ENCODE measurements at places on chromosomes 13 and 19.

GRCh38 chr13:104798486-104798885 lies 1732.3 kb upstream of the SLC10A2 start:
- DNase-seq, result no peak

DNA sequence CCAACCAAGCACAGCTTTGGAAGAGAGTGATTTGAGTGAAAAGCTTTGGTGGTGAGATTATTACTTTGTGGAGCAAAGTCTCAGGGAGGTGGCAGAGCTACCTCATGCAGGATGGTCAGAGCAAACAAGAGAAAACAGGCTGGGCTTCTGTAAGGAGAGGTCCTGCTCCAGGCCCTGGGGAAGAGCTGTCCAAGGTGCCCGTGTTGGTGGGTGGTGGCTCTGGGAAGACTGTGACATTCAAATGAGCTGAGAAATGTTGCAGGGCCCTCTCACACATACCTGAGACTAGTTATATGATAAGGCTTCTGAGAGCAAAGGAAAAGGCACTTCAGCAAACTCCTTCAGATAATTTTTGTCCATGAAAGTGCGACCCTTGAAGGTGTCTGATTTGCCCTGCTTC lies 205.5 kb upstream of the SOX21 start:
- no peak for DNase-seq

DNA sequence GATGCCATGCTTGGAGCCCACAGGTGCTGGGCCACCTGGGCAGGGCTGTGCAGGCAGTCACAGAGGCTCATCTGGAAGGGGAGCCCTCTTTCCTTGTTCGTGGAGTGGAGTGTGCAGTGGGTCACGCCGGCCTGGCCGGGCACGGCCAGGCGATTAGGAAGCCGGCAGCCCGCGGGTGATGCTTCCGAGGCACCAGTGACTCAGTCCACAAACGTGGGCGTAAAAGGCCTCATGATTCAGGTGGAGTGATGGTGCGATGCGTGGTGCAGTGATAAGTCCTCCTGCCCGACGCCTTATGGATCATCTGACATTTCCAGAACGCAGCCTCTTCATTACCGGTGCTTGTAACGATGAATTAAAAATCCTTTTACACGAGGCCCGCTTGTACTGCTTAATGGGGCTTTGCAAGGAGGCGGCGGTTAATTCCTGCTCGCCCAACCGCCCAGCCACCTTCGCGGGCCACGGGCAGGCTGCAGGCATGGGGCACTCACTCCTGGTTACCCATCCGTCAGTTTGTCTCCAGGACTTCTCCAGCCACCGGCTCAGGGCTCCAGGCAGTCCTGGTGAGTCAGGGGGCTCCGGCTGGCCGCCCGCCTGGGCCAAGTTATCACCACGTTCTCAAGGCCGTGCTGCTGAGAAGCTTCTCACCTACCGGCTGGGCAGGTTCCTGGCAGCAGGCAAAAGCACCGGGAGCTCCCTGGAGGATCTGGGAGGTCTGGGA lies 172.4 kb downstream of the KDM4B start:
- DNase-seq, result no peak

DNA sequence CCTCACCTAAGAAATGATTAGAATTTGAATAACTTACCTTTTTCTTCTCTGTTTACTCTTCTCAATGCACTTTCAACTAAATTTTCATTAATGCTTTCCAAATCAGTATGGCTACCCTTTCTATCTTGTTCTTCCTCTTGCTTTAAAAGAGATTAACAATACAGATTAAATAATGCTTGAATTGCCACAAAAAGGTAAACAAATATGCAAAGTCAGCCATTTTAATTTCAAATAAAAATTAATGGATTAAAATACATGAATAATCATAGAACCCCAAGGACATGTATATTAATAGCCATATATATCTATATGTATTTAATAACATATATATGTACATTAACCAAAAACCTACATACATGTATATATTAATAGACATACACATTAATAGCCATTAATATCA lies 7.9 kb upstream of the NEK5 start:
- DNase-seq, result no peak

GRCh38 chr19:46608178-46608577 lies 7.0 kb downstream of the CALM3 start:
- DNase-seq, result no peak

- peak; percentile 58 for DNase-seq
These were observed 629 bp upstream of the LRRC63 start for GRCh38 chr13:46211116-46211482.

DNA sequence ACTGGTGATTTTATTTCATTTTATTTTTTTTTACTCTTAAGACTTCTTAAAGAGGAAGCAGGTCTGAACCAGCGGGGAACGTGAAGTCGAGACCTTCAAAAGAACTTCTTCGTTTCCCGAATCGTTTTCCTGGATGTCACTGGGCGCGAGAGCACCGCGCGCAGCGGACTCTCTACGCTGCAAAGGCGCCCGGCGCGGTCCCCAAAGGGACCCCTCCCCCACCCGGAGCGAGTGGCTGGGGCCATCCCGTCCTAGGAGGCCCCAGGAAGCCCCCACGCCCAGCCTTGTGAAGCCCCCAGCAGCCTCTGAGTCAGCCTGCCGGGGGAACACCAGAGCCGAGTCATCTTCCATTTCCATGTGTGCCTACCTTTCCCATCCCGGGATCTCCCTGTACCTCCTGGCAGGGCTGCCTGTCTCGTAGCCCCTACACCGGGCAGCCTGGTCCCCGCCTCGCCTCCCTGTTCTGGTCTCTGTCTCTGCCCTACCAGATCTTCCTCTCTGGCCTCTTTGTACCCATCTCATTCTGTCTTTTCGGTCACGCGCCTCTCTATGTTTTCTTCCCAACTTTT lies 608 bp downstream of the CD70 start:
- no peak for DNase-seq

DNA sequence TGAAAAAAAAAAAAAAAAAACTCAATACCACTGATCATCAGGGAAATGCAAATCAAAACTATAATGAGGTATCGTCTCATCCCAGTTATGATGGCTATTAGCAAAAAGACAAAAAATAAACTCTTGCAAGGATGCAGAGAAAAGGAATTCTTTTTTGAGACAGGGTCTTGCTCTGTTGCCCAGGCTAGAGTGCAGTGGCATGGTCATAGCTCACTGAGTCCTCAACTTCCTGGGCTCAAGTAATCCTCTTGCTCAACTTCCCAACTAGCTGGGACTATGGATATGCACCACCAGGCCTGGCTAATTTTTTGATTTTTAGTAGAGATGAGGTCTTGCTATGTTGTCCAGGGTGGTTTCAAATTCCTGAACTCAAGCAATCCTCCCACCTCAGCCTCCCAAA lies 59.5 kb downstream of the MICU2 start:
- DNase-seq, result no peak

DNA sequence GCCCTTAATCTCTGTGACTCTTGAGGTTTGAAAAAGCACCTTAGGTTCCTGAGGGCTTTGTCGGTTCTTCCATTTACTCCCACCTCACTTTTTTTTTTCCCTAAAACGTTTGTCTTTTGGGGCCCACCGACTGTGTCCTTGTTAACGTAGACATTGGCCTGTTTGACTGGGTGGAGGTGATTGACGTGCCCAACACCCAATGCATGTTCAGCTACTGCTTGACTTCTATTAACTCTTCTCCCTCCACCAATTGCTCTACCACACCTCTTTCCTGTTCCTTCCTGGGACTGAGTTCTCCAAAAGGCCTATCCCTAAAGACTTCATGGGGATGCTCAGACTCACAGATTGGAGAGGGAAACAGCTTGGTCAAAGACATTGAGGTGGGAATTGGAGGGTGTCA lies 17.3 kb downstream of the CKM start:
- no peak for DNase-seq

DNA sequence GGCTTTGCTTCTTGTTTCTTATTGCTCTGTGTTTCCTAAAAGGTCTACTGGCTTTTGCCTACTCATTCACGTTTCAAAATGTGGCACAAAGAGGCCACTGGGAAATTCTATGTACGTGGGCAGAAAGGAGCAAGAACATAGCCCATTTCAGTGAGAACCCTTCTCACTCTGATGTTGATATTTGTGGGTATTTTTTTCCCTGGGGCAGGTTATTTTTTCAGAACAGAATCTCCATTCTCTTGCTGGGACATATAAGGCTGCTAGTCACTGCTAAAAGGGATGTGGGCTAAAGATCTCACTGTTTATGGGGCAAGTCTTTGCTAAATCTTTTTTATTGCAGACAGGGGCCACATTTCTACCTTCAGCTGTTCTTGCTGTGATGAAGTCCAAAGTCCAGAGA lies 27.1 kb downstream of the EDNRB start:
- no peak for DNase-seq

DNA sequence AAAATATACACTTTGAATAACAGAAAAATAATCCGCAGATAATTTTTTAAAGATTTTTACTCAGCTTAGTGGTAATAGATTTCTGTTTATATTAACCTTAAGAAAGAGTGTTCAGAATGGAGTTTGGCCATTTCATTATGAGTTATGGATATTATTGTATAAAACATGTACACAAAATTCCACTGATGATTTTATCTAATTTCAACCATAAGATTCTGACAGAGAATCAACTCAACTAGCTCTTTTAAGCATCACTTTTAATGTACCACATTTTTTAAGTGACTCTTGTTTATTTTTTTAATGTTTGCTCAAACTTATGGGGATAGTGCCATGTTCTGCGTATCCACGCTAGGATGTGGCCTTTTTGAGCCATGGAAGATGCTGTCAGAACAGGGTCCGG lies 75.7 kb downstream of the COL4A2 start:
- no peak for DNase-seq

GRCh38 chr13:110023729-110024644 lies 237.6 kb upstream of the IRS2 start:
- DNase-seq, result no peak

- DNase-seq, result no peak
These were observed 575.1 kb downstream of the SLITRK5 start for GRCh38 chr13:88246239-88246638.

- DNase-seq, result no peak
These were observed 385.8 kb downstream of the ZNF536 start for GRCh38 chr19:30757837-30758617.

DNA sequence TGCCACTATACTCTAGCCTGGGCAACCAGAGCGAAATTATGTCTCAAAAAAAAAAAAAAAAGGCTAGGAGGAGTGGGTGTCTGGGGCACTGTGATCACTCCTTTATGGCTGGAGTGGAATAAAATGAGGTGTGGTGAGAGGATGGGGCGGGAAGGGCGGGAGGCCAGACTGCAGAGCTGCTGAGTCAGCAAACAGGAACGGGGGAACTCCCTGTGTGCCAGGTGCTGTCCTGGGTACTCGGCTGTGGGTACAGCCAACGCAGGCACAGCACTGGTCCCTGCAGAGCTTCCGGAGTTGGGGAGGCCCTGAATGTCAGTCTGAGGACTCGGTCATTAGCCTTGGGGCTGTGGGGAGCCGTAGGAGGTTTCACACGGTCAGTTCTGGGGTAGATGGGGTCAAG lies 5.7 kb downstream of the PRPF31 start:
- DNase-seq, result no peak

DNA sequence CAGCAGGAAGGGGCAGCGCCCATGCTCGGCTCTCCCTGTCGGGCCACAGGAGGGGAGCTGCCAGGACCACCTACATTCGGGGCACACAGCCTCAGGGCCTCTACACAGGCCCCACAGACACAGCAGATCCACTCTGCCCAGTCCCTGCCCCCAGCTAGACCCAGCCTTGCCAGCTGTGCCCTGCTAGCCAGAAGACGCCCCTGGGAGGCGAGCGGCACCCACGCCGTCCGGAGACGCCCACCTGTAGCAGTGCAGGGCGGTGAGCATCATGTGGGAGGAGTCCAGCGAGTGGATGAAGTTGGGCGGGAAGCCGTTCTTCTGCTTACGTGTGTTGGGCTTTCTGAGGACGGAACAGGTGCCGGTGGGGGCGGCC lies 15.1 kb downstream of the POLRMT start:
- no peak for DNase-seq

DNA sequence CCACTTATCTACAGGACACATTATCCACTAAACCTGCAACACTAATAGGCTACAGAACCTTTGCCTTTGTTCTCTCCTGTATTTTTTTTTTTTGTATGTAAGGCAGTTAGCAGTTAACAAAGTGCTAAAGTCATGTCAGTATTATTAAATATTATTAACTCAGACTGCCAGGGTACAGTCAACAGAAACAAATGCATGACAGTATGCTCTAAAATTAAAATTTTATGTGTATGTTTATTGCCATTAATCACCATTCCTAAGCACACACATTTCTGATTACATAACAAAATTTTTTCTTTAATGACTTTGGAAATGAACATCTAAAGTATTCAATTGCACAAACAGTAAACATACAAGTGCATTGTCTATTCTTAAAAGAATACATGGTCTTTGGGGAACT lies 41.7 kb downstream of the XPO4 start:
- no peak for DNase-seq

DNA sequence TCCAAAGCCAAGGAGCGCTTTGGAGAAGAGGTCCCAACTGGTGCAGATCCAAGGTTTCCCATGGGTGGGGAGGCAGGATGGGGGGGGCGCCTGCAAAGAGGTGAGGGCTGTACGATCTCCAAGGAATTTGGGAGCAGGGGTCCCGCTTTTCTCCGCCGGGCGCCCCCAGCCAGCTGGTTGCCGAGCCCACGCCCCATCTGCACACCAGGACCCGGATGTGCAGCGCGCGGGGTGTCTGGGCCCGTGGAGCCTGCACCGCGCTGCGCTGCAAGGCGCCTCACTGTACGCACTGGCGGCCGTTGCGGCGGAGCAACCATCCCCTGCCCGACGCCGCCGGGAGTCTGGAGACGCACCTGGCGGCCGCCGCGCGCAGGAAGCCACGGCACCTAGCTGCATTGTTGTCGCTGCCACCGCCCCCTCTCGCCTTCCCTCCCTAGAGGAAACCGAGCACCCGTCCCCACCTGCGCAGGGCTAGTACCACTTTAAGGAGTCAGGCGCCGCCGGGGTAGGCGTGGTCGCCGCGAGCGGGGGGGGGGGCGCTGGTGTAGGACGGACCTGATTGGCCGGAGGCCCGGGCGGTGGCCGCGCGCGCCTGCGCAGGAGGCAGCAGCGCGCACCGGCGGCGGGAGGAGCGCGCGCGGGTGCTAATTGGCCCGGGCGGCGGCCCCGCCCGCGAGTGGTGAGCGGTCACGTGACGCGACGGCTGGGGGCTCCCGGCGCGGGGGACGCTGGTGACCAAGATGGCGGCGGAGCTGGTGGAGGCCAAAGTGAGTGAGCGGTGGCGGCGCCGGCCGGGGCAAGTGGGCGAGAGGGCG lies at the start of gene PIAS4:
TSS of gene PIAS4 (plus strand) at position 716 of the 815 bp plus-strand sequence. CDS start at position 741, 25 bp downstream.
- DNase-seq, result peak; percentile 96

DNA sequence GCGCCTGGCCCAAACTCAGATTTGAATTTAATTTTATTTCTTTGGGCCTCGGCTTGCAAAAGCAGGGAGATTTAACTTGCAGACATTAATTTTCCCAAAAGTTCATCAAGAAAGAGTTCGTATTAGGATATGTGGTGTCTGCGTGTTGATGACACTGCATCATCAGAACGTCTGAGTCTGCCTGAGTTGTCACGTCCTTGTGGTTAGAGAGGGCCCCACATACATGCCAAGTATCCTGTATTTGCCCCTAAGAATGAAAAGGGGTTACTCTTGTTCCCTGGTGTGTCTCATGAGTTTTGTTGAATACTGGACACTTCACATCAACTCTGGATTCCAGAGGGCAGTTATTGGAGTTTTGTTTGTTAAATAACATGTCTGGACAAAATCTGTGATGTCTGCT lies 5.6 kb upstream of the TEX29 start:
- DNase-seq, result no peak

Data from CD4-positive, alpha-beta T cell treated with Interleukin-4 for 1 hour (primary cell).